Activated T-cell treated with anti-CD3 and anti-CD28 coated beads, Interleukin-2, amount 50 U/mL, for 72 hours (primary cell): ENCODE measurements at places on chromosomes 5 and 9. TPM values are rescaled to one million over a fixed set of nuclear protein-coding genes. Genes with fewer than 3 reads are reported as not detected.

DNA sequence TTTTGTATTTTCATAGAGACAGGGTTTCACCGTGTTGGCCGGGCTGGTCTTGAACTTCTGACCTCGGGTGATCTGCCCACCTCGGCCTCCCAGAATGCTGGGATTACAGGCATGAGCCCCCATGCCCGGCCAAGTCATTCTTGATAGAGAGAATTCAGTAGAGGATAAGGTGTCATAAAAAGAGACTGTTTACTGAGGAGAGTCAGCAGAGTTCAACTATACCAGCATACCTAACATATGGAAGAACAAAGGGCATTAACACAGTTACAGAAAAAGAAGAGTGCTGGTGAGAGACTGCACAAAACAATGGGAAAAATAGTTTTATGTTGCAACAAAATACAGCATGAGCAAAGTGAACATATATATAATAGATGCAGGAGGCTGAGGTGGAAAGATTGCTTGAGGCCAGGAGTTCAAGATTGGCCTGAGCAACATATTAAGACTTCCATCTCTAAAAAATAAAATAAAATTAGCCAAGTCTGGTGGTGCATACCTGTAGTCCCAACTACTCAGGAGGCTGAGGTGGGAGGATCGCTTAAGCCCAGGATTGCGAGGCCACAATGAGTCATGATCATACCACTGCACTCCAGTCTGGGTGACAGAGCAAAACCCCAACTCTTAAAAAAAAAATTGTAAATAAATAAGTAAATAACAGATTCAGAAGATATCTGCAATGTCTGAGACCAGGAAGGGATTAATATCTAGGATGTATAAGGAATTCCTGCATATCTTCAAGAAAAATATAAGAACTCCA is 19.5 kb downstream of the B4GALT1 start:
- DNase-seq = no peak

DNA sequence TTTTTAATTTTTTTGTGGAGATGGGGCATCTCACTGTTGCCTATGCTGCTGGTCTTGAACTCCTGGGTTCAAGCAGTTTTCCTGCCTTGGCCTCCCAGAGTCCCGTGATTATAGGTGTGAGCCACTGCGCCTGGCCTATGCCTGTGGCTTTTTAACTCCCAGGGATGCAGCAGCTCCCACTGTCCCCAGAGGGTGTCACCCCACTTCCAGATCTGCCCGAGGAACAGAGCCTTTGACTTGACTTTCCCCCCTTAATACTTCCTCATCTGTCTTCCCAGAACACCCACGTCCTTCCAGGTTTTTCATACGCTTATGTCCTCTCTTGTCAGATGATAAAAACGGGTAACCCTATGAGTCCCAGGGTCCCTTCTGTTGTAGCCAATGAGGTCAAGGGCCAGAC is 7.6 kb upstream of the PRRC2B start:
- no peak for DNase-seq

The NREP gene
- total RNA-seq = 16.8 TPM

The AQP3 gene
- 12.0 TPM for total RNA-seq
